ENCODE measurements at places on chromosomes 16 and 17.

DNA sequence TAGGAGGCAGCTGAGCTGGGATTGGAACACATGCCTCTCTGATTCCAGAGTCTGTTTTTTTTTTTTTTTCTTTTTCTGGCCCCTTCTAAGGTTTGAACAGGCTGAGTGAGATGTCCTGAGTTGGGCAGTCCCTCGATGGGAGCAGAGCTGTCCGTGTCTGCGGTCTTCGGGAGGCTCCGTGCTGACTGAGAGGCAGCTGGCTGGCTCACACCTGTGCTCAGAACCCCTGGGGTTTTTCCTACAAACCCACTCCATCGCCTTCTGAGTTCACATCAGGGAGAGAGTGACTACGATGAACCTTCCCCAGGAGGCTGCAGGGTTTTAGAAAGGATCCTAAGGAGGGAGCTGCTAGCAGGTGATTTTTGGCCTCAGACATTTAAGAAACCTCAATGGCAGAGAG lies 92.5 kb downstream of the IRF8 start:
- DNase-seq: no peak

DNA sequence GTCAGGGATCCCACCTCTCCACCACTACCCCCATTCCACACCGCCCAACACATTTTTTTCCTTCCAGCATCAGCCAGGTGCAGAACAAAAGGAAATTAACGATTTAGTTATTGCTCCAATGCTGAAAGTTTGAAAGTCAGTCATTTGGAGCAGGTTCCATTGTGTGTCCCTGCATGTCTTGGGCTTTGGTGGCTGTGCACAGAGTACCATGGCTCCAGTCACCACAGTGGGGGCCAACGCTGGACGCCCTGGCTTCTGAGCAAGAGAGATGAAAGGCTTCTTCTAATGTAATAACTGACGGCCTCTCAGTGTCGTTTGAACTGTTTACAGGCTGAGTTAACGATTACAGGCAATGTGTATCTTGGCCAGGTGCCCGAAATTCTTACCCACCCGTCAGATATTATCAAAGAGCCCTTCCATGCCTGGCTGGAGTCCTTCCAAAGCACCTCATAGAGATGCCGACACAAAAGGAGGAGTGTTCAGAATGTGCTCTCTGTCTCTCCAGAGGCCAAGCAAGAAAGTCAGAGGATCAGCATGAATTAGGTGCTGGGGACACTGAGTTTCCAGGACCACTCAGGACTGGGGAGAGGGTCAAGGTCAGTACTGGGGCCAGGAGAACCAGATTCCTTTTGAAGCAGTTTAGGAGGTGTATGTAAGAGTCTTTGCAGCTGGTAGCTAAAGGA lies 25.9 kb downstream of the RNF43 start:
- no peak for DNase-seq

DNA sequence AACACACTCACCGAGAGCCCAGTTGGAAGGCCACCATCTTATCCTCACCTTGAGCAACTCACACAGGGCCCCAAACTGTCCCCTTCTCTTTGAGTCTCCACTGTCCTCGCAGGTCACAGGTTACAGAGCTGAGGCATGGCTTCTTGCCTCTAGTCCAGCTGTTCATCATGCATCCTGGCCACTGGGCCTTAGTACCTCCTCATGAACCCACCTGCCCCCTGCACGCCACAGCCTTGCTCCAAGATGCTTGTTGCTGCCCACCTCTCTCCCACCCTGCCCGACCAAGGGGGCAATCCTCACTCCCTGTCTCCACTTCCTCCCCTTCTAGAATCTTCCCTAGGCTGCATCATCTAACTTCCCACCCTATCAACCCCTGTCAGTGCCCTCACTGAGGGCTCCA lies 17.1 kb downstream of the CDH5 start:
- no peak for DNase-seq

- no peak for DNase-seq
Observed at GRCh38 chr16:87809150-87809902, 43.5 kb upstream of the KLHDC4 start.

- no peak for DNase-seq
Observed at GRCh38 chr17:9231449-9232154, 210.3 kb downstream of the NTN1 start.

DNA sequence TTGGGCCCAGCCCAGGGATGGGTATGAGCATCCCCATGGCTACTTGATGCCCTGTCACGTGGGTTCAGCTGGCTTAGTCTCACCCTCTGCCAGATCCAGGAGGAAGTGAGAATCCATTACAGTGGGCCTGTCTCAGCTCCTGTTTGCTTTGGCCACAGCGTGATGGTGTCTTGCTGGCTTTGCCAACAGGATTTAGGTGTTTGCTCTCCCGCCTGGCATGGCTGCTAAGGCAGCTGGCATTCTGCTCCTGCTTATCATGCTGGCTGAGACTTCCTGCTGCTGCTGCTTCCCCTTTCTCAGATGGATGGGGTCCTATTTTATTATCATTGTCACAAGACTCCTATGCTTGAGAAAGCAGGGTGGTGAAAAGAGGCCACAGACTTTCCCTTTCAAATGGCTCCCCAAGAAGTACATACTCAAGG lies 28.3 kb upstream of the HOXB13 start:
- DNase-seq: no peak

- DNase-seq: no peak
Observed at GRCh38 chr16:8847623-8848022, 21.2 kb downstream of the CARHSP1 start.

DNA sequence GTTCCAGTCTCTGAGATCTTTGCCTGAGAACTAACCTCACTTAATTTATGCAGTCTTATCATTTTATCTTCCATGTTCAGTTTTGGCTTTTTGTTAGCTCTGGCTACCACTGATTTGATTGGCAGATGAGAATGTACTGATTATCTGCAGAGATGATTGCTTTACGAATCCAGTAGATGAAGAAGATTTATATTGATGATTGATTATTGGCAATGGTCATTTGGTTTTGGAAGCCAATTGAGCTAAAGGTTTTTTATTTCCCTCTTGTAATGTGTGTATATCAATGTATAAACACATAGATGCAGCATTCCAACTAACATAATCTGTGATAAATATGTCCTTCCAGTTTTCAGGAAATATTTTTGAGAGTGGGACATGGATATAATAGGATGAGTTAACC lies 763.6 kb downstream of the CDH11 start:
- no peak for DNase-seq

DNA sequence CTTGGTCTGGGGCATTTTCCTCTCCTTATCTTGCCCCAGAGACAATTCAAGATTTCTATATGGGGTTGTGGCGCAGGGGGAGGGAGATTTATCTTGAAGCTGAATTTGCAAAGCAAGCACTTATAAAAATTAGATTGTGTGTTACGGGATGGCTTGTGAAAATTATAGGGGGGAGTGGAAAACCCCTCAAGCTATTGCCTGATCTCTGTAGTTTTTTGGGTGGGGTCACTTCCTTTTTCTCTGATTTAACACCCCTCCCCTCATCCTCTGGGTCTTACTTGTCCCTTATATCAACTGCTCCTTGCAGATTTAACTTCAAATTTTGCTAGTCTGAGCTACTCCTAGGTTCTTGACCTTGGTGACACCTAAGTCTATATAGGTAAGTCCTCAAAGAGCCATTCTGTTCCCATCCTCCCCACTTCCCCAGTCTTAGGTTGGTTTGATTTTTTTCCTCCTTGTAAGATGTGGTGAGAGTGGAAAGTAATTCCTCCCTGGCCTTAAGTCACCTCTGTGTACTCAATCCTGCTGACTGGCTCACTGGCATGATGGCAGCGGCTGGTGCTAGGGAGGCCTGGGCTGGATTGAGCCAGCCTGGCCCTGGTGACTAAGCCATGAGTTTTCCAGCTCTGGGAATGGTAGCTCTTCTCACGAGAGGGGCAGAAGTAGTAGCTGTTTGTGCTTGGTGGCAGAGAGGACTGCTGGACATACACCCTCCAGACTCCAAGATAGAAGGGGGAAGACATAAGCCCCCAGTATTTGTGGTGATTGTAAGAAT lies 2.3 kb downstream of the ARL4D start:
- DNase-seq: no peak

Measured in stimulated activated CD4-positive, alpha-beta T cell treated with anti-CD3 and anti-CD28 coated beads, Interleukin-12 subunit alpha, Interleukin-12 subunit beta, amount 100 ng/mL, for 48 hours (primary cell).